Astrocyte of the cerebellum (primary cell): ENCODE measurements at places on chromosomes 7 and 10.
A peak's percentile ranks its signal among the peaks of the same experiment; 100 is the strongest.

GRCh38 chr7:106731187-106731586, 70.2 kb upstream of the CCDC71L start:
- DNase-seq, result no peak

- DNase-seq, result no peak
These were observed 8.2 kb downstream of the MTG1 start for GRCh38 chr10:133401981-133402725.

DNA sequence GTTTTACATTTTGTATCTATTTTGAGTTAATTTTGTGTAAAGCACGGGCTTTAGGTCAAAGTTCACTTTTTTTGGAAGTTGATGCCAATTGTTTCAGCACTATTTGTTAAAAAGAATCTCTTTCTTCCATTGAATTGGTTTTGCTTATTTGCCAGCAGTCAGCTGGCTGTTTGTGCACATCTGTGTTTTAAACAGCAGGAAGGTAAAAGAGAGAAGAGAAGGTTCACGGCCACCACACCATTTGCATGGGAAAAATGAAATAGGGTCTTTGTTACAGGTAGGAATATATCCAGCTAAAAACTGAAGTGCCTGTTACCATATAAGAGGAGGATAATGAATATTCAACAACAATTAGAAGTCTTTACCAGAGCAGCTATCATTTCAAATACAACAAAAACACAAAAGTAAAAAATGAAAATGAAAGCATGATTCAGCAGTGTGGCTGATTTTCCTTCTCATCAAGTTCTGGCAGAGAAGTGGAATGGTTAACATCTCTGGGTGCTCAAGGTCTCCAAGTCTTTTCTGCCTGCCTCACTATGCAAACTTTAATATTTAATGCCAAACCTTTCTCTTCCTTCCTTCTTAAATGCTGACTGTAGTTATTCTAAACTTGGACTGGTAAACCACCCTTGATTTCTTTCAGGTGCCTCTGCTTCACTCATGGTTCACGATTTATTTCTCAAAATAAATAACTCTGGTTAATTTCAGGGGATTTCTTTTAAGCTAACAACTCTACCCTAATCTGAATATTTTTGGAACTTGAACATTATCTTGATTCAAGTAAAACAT, 841.5 kb downstream of the GRM8 start:
- no peak for DNase-seq

- no peak for DNase-seq
These were observed 172.5 kb downstream of the KIAA1217 start for GRCh38 chr10:24381235-24382010.

GRCh38 chr7:144410441-144410840, 6.9 kb upstream of the NOBOX start:
- no peak for DNase-seq

GRCh38 chr10:86857128-86857721, 100.2 kb downstream of the MMRN2 start:
- peak; percentile 29 for DNase-seq

DNA sequence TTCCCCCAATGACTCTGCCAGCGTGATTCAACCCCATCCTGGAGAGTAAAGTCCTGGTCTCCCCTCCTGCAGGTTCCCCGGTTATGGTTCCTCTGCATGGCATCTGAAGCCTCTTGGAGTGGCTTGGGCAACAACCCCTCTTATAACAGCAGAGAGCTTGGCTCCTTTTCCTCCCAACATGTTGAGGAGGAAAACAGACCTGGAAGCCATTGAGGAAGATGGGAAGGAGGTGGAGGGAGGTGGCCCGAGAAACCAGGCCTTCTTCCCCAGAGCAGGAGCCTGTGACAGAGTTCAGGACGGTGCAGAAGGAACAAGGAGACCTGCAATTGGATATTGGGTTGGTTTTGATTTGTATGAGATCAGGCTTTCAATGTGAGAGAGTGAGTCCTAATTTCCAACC, 184.0 kb upstream of the ADCY1 start:
- DNase-seq, result no peak

GRCh38 chr10:51964630-51965029, 265.2 kb upstream of the CSTF2T start:
- DNase-seq, result no peak

- no peak for DNase-seq
These were observed 7.5 kb upstream of the KLF14 start for GRCh38 chr7:130741331-130741995.

- no peak for DNase-seq
These were observed 39.5 kb downstream of the PRKAG2 start for GRCh38 chr7:151837285-151838042.

GRCh38 chr7:120716307-120716706, 141.6 kb downstream of the TSPAN12 start:
- no peak for DNase-seq

DNA sequence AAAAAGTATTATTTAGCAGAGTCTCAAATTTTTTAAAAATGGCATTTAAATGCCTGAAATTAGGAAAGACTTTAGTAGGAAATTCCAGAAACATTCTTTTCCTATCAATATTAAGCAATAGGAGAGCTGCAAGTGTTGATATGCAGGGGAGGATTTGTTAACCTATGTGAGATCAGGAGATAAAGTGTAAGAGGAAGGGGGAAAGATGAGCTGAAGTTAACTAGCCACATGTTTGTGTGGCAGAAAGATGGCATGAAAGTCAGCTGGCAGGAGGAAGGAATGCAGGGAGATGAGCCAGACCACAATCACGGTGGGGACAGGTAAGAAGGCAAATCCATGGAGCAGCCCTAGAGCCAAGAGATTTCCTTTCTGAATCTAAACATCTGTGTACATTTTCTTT, 303.6 kb downstream of the MAGI2 start:
- no peak for DNase-seq

GRCh38 chr10:110959379-110960332, 40.3 kb downstream of the SHOC2 start:
- DNase-seq, result no peak

DNA sequence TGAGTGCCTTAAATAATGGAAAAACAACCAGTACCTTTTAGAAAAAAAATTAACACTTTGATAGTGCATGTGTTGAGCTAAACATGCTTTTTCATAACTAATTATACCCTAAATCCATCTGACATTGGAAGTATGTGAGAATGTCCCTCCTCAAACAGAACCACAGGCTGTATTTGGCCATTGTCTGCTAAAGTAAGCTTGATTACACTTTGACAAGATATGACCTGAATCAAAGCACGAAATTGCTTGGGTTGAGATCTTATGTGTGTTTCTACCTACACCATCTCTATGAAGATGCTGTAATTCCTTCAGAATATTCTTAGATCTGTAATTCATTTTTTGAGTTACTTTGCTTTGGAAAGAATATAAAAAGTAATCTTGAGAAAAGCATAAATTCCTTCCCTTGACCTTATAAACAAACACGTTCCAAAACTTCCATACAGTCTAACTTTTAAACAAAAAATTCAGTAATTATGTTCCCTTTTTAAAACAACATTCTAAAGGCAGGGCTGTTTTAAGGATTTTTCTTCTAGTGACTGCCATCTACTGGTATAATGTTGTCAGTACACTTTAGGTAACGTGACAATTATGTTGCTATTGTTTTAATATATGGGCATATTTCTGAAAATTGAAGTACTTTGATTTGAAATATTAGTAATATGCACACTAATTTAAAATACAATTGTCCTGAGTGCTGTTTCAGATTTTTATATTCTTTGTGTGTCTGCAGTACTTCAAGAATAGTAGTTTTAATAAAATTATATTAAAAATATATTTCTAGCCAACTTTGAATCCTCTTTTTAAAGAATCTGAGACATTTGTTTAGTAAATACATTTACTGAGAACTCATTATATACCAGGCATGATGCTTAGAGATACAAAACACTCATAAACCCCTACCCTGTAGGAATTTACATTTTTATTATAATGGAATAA, 20.9 kb downstream of the CD36 start:
- DNase-seq, result peak; percentile 18

- no peak for DNase-seq
These were observed 68.2 kb downstream of the DNAJB6 start for GRCh38 chr7:157404845-157405481.

- DNase-seq, result no peak
These were observed 108.4 kb downstream of the MKI67 start for GRCh38 chr10:128017822-128018221.

DNA sequence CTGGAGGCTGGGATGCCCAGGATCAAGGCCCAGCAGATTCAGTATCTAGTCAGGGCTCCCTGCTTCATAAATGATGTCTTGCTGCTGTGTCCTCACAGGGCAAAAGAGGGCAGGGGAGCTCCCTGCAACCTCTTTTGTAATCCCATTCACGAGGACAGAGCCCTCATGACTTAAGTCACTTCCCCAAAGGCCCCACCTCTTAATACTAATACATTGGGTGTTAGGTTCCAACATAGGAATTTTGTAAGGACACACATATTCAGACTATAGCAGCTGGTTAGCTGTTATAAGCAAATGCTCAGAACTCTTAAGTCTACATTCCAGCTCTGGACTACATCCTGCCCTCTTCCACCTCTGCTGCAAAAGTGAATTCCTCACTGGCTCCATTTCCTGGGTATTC, 63.0 kb downstream of the VOPP1 start:
- no peak for DNase-seq

- no peak for DNase-seq
These were observed 139.1 kb downstream of the ATE1 start for GRCh38 chr10:121788717-121789116.

GRCh38 chr10:119776536-119776935, 50.7 kb downstream of the INPP5F start:
- DNase-seq, result no peak

GRCh38 chr7:138515001-138515528, 55.0 kb downstream of the TRIM24 start:
- no peak for DNase-seq

- DNase-seq, result no peak
These were observed 3.3 kb downstream of the REPIN1 start for GRCh38 chr7:150371996-150372270.

- DNase-seq, result no peak
These were observed 3.6 kb downstream of the SRI start for GRCh38 chr7:88216276-88216675.

DNA sequence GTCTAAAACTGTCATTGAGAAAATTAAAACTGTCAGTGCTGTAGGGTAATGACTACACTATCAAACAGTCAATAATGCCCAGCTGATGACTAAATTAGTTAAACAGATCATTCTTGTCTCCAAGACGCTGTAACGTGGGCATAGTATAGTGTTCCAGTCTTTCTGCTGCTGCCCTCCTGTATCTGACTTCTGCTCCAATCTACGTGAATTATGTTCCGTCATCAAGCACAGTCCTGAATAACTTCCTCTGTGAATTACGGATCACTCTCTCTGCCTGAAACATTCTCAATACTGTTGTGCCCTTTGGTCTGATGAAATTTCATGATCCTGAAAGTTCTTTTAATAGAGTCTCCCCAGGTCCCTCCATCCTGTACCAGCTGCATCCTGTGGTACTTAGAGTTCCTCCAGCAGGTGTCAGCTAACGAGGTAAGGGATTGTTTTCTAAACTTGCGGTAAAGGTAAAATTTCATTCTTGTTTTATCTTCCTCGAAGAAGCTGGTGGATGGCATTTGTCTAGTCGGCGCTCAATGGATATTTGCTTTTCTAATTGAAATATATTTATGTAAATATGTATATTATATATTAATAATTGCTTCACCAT, 393.5 kb upstream of the ADARB2 start:
- no peak for DNase-seq

- no peak for DNase-seq
These were observed 39.8 kb downstream of the MAD1L1 start for GRCh38 chr7:2192831-2193534.
